Skin of body (tissue), 3 donors: ENCODE measurements at places on chromosomes 6 and 20. TPM values are rescaled to one million over a fixed set of nuclear protein-coding genes. Genes with fewer than 3 reads are reported as not detected.

Gene HECA
- total RNA-seq: 39.7 TPM

- no peak for DNase-seq
These were observed 62.8 kb upstream of the LRRC1 start for GRCh38 chr6:53731866-53732636.

- no peak for DNase-seq
These were observed 5.6 kb downstream of the SRSF3 start for GRCh38 chr6:36599791-36600209.

DNA sequence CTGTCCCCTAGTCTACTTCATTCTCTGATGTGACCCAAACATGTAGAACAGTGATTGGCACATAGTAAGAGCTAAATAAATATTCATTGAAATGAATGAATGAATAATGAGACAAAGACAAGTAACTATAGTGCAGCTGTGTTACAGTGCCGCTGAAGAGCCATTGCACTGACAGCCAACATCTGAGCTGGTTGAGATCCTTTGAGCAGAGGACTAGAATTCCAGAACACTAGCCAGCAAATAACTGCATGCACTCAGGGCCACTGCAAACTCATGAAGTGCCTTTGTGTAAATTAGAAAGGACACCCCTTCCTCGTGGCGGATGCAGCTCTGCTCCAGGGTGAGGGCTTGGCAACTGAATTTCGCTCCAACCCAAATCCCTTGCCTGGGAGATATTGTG, 230.3 kb upstream of the CDYL start:
- no peak for DNase-seq

DNA sequence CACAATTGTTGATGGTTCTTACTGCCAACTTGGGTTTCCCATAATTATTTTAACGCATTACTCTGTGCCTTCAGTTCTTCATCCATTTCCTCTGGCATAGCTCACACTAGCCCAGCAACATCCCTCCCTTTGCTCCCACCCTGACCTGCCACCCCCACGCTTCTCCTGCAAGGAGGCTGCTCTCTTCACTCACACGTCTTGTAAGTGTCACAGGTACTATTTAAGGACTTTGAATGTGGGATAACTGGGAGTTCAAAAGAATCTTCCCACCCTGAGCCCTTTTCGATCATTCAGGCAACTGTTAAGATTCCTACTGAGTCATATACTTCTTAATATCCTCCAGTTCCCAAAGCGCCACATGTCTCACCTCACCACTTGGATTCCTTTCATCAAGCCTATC, 95.4 kb downstream of the PXDC1 start:
- no peak for DNase-seq

DNA sequence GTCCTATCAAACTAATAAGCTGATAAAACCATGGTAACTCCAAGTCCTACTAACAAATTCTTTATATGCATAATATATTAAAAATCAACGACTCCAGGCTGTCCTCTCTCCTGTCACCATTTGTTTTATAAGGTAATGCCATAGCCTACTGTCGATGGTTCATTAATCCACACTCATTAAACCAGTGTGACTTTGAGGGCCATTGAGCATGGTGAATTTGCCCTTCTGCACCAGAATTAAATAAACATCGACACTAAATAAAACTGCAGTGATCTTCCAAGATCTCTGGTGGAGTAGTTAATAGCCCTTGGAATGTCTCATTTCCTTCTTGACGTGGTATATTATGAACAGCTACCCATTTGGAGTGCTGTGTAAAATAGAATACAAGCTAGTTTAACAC, 358.5 kb downstream of the CBLN4 start:
- no peak for DNase-seq

- DNase-seq: no peak
These were observed 3.6 kb downstream of the HELZ2 start for GRCh38 chr20:63570281-63571086.

GRCh38 chr6:2120912-2121311, 124.5 kb downstream of the GMDS start:
- no peak for DNase-seq

DNA sequence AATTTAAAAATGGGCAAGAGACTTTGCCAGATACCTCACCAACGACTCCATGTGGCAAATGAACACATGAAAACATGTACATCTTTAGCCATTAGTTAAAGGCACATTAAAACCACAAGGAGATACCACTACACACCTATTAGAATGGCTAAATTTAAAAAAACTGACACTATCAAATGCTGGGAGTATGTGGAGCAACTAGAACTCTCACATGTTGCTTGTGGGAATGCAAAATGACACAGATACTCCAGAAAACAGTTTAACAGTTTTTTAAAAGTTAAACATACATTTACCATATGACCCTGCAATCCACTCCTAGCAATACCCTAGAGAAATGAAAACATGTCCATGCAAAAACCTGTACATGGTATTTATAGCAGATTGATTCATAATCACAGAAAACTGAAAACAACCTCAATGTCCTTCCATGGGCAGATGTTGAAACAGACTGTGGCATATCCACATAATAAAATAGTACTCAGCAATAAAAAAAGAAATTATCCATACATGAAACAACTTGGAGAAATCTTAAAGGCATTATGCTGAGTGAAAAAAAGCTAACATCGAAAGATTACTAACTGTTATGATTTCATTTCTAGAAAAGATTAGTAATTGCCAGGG, 1.9 kb downstream of the RAB23 start:
- DNase-seq: no peak

- peak; percentile 41 for DNase-seq
These were observed 86.4 kb upstream of the CLDN20 start for GRCh38 chr6:155177363-155177961.

DNA sequence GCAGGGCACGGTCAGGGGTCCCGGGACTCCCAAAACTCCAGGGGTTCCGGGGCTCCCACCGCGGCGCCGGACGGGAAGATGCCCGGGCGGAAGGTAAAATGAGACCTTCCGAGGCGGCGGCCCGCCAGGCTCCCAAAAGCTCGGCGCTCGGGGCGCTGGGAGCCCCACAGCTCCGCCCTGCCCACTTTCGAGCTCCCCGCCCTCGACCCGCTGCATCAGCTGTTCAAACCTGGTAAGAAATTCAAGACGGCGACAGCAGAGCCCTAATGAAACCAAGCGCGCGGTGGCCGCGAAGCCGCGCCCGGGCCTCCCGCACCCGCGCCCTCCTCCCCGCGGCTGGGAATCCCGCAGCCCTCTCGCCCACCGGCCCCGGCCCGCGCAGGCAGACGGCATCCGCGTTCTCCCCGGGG, 369 bp downstream of the SLC4A11 start:
- DNase-seq: no peak

- DNase-seq: peak; percentile 47
These were observed 30.9 kb upstream of the RAB23 start for GRCh38 chr6:57252975-57253374.

GRCh38 chr6:20542927-20543602, 8.8 kb downstream of the CDKAL1 start:
- no peak for DNase-seq
